ENCODE measurements at places on chromosomes 3 and 15. TPM values are rescaled to one million over a fixed set of nuclear protein-coding genes. Genes with fewer than 3 reads are reported as not detected.

C3orf62 gene
- polyA plus RNA-seq, result 18.0 TPM

SLCO2A1 gene
- not detected for polyA plus RNA-seq

CLSTN2 gene
- polyA plus RNA-seq, result 12.3 TPM

ADGRG7 gene
- polyA plus RNA-seq, result not detected

TEX55 gene
- not detected for polyA plus RNA-seq

All from neural cell (in vitro differentiated cells).